ENCODE measurements at places on chromosomes 11 and 22. TPM values are rescaled to one million over a fixed set of nuclear protein-coding genes. Genes with fewer than 3 reads are reported as not detected.

The DNAJB13 gene
- not detected for total RNA-seq

DNA sequence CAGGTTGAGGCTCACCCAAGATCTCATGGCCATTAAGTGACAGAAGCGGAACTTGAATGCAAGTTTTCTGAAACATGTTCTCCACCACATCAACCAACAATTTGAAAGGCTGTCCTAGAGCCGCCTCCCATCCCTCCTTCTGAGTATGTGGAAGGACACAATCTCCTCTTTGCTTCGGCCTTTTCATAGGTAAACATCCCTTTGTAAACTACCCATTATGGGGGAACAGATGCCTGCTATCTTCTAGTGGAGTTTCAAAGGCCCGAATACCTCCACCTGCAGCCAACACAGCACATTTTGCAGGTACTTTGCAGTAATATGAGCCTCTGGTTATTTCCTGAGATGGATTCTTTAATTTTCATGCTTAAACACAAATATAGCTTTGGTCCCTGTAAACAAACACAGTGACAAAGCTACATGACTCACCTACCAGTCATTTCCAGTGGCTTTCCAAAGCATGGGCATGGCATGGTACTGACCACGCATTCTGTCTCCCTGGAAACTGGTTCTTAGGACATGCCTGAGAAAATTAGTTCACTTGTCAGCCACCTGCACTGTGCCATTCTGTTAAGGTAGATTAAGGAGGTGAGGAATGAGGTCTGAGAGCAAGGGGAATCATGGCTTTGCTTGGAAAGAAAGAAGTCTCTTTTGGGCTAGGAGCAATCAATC lies 60.2 kb downstream of the EHF start:
- H3K27me3 ChIP-seq = no peaks in the 10 kb centered on the region
- no peaks in the 10 kb centered on the region for H3K4me1 ChIP-seq
- no peaks in the 10 kb centered on the region for H3K36me3 ChIP-seq
- no peak overlapping the region for H3K27ac ChIP-seq

GRCh38 chr11:112289588-112290492 lies 29.2 kb upstream of the PLET1 start:
- H3K4me3 ChIP-seq = peak overlapping the region; percentile 57
- peak overlapping the region; percentile 25 for H3K27ac ChIP-seq
- peaks cover 9% of the 10 kb centered on the region for H3K4me1 ChIP-seq
- H3K36me3 ChIP-seq = no peaks in the 10 kb centered on the region
- no peaks in the 10 kb centered on the region for H3K27me3 ChIP-seq

DNA sequence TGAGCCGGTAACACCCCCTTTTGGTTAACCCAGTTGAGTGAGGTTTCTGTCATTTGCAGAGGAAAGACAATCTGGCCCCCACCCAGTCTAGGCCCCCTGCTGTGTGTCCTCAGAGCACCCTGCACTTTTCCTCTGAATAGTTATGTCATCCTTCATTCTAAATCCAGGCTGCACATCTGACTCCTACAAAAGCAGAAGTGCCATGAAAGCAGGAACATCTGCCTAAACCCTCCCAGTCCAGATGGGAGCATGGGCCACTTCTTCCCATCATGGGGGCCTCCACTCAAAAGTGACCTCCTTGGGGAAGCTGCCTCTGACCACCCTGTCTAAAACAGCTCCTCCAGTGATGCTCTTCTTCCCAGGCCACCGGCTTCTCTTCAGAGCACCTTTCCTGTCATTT lies 53.7 kb upstream of the HMGXB4 start:
- no peak for DNase-seq
- no peak overlapping the region for H3K4me3 ChIP-seq
- no peak overlapping the region for H3K27ac ChIP-seq
- no peaks in the 10 kb centered on the region for H3K4me1 ChIP-seq

- H3K27ac ChIP-seq = no peak overlapping the region
- no peak overlapping the region for H3K4me3 ChIP-seq
- H3K36me3 ChIP-seq = no peaks in the 10 kb centered on the region
Measured at GRCh38 chr11:40227730-40228129, 1231.7 kb downstream of the LRRC4C start.

DNA sequence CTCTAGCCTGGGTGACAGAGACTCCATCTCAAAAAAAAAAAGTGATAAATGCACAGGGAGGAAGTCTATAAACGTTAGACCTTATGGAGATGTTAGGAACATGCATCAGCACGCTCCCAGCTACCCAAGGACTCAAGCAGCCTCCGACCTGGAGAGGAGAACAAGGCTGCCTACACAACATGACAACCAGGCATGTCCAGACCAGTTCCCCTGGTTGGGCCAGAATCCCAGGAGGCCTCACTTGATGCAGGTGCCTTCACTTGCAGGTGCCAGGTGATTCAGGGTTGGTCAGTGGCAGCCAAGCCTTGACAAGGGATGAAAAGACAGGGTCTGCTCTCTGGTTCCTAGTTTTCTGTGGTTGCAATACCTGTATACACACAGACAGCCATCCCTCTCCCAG lies 5.9 kb downstream of the RANGAP1 start:
- no peak overlapping the region for H3K4me3 ChIP-seq
- no peak for DNase-seq
- H3K27ac ChIP-seq = no peak overlapping the region
- no peaks in the 10 kb centered on the region for H3K27me3 ChIP-seq
- no peaks in the 10 kb centered on the region for H3K36me3 ChIP-seq
- H3K4me1 ChIP-seq = no peaks in the 10 kb centered on the region

Measured in breast epithelium (tissue), 4 donors.